ENCODE measurements at places on chromosomes 2 and 18.
A peak's percentile ranks its signal among the peaks of the same experiment; 100 is the strongest.

DNA sequence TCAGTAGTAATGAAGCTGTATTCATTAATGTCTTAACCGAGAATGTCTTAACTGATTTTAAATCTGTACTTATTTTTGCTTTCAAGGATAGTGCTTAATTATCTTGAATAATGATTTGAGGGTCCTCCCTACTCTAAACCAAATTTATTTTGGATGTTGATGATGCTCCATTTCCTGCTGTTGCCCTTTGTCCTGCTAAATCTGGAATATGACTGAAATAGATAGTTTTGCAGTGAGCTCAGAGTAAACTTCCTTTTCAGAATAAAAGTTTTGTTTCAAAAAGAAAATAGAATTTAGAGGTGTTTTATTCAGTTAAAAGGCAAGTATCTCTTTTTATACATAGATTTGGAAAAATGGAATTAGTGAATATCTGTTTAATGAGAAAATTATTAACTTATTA, 8.1 kb downstream of the NBEAL1 start:
- DNase-seq = no peak

DNA sequence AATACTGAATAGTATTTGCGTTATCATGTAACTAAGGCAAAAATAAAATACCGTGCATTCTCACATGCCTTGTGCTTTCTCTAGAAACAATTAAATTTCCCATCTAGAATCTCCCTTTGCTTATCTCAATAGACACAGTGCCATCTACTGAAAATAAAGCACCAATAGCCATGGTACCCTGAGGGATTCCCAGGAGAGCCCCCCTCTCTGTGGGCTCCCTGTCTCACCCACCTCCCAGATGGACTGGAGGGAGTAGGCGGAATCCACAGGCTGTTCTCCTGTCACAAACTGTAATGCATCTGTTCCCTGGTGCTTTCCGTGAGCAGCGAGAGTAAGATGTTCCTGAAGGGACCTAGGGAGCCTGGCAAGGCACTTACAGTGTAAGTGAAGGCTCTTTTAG, 112.4 kb upstream of the UPP2 start:
- DNase-seq = no peak

GRCh38 chr18:24934258-24934932, 417.6 kb downstream of the ZNF521 start:
- no peak for DNase-seq

- no peak for DNase-seq
Observed at GRCh38 chr2:172540421-172540820, 15.5 kb upstream of the PDK1 start.

GRCh38 chr18:50679056-50679455, 119.2 kb downstream of the MAPK4 start:
- DNase-seq = peak; percentile 24

DNA sequence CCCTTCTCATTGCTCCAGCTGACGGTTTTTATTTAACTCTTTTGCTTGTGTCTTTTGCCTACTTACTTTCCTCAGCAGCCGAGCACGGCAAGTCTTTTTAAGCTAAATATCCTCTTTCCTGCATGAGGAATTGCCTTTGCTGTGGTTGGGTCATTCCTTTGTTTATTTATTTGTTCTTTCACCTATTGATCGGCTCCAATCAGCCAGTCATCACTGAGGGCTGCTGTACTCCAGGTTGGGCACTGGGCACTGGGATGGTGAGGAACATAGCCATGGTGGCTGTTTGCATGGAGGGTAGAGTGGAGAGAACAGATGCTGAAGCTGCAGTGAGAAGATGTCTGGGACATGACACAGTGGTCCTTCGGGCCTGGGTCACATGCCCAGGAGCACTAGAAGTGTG, 105.2 kb downstream of the CTIF start:
- DNase-seq = no peak

GRCh38 chr2:173079141-173079540, 3.5 kb downstream of the MAP3K20 start:
- DNase-seq = no peak

- DNase-seq = no peak
Observed at GRCh38 chr18:36601316-36601715, 227.5 kb downstream of the TPGS2 start.

GRCh38 chr2:100786297-100786658, 33.7 kb upstream of the NPAS2 start:
- no peak for DNase-seq

- DNase-seq = no peak
Observed at GRCh38 chr2:161172901-161173540, 12.8 kb downstream of the TANK start.

DNA sequence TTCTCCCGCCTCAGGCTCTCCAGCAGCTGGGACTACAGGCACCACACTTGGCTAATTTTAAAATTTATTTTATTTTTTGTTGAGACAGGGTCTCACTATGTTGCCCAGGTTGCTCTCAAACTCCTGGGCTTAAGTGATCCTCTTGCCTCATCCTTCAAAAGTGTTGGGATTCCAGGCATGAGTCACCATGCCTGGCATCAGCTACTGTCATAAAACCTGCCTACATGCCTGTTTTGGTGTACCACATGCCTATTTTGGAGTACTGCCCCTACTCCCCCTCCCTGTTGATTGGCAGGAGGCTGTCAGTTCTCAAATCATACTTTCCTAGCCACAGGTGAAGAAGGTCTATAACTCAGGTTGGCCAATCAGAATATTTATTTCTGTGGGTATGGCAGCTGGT, 64.0 kb downstream of the CHST9 start:
- DNase-seq = no peak

GRCh38 chr18:30358555-30358954, 684.0 kb downstream of the DSC3 start:
- DNase-seq = no peak

DNA sequence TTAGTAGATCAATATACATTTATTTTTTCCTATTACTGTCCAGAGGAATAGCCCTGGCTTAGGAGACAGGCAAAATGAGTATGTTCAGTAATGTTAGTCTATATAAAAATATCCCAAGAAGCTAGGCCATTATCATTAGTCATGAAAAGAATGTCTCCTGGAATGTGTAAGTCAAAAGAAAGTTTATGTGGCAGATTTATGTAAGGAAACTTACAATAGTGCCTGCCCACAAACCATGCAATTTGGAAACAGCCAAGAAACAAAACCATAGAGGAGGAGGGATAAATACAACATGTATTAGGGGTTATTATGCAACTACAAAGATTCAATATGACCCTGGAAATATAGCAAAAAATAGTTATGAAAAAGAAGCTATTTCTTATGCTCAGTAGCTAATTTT, 96.3 kb downstream of the NOL4 start:
- no peak for DNase-seq

GRCh38 chr2:231300020-231300721, 95.3 kb upstream of the B3GNT7 start:
- no peak for DNase-seq

- DNase-seq = no peak
Observed at GRCh38 chr18:68467957-68468356, 247.0 kb downstream of the TMX3 start.

GRCh38 chr2:240645346-240645745, 20.1 kb downstream of the GPR35 start:
- peak; percentile 20 for DNase-seq

DNA sequence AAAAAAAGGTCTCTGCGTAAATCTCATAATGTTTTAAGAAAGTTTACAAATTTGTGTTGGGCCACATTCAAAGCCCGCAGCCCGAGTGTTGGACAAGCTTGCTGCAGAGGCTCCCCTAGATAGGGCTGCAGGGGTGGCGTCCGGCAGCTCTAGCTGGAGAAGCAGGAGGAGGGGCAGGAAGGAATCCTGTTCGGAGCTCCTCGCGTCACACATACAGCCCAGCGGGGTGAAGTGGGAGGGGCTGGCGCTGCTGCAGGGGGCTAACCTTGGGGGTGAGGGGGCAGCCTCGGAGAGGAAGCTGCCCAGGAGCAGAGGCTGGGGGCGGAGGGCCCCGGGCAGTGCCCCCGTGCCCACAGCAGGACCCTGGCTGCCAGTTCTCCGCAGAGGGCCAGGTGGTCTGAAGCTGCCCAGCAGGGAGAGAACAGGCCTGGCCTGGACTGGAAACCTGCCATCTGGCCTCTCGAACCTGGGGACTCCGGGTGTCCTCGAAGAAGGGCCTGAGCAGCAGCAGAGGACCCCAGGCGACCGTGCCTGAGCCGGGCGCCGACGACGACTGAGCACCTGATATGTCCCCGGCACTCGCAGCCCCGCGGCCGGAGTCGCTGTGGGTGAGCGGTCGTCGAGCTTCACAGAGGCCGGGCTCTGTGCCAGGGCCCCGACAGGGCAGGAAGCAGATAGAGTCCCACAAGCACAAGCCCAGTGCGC, 2.6 kb upstream of the GPR35 start:
- DNase-seq = peak; percentile 47

DNA sequence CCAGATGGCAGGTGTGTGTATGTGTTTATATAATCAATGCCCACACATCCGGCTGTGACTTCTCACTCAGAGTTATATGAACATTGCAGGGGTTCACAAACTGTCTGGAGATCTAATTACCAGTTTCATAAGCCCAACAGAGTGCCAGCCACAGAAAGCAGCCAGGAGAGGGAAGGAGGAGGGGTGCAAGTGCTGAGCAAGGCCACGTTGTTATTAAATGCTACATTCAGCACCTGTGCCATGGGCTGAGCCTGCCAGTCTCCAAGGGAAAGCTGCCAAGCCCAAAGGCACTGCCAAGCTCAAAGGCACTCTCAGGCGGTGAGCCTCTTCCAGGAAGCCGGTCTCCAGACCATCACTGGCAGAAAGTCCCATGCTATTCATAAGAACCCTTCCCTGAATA, 17.4 kb downstream of the XDH start:
- no peak for DNase-seq

- DNase-seq = no peak
Observed at GRCh38 chr2:144943293-144943941, 423.5 kb upstream of the ZEB2 start.

GRCh38 chr18:46680784-46681695, 24.0 kb upstream of the LOXHD1 start:
- no peak for DNase-seq

DNA sequence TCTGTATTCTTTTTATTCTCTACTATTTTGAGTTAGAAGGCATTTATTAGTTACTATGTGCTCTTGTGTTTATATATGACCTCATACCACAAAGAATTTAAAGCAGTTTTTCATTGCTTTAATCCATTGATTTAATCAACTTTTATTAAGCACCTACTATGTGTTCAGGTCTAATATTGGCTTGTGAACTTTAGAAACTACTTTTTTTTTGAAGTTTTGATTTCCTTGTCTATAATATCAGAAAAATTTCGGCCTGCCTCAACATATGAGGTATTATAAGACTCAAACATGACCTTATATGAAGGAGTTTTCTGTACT, 117.7 kb downstream of the ZNF521 start:
- no peak for DNase-seq

GRCh38 chr2:86368161-86368824, 30.9 kb upstream of the REEP1 start:
- DNase-seq = peak; percentile 86

DNA sequence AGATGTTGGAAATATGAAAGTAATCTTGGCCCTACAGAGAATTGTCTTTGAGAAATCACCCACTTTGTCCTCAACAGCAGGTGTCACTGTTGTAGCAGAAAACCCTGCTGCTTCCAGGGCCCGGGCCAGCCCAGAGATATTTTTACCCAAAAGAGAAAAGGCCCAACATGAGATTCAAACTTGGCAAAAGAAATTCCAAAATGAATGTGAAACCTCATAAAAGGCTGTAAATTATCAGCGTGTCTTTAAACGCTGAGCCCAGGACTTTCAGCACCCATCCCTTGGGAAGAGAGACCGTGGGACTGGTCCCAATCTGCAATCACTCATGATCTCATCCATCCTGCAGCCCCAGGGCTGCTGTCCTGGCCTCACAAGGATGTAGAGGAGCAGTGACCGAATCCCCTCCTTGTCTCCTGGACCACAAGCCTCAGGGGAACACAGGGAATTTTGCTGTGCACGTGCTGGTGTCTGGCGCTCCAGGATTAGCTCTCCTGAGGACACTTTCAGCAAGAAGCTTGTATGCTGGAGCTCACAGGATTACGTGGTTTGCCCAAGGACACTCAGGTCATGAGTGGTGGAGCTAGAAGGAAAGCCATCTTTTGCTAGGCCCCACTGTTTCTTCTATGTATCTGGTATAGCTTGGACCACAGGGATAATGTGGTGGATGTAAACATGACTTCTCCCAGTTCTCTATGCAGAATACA, 202.1 kb downstream of the RNF144A start:
- DNase-seq = peak; percentile 77

GRCh38 chr2:144099340-144099739, 420.6 kb downstream of the ZEB2 start:
- DNase-seq = no peak

DNA sequence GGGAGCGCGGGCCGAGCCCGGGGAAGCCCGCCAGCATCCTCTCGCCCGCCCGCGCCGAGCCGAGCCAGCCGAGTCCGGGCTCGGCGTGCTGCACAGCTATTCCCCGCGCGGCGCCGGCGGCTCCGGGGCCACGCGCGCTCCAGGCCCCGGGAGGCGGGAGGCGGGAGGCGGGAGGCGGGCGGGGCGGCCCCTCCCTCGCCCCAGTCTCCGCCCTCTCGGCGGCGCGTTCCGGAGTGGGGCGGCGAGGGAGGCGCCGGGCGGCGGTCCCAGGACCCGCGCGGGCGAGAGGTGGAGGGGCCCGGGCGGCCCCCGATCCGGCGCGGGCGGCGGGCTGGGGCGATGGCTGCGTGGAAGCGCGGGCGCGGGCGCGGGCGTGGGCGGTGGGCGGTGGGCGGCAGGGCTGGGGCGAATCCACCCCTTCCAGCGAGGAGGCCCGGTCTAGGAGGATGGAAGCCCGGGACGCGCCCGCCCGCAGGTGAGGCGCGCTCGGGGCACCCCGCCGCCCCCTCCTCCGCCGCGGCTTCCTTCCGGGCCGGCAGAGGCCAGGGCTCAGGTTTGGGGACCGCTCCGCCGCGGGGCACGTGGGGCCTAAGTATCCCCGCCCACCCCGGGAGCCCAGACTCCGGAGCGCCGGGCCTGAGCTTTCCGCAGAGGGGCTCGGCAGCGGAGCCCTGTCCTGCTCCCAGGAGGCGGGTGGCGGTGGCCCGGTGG, at the start of gene ADCY3:
TSS of gene ADCY3 (minus strand) at position 140 of the 711 bp plus-strand sequence. CDS start 1,250 bp downstream, outside the sequence.
- DNase-seq = peak; percentile 80

DNA sequence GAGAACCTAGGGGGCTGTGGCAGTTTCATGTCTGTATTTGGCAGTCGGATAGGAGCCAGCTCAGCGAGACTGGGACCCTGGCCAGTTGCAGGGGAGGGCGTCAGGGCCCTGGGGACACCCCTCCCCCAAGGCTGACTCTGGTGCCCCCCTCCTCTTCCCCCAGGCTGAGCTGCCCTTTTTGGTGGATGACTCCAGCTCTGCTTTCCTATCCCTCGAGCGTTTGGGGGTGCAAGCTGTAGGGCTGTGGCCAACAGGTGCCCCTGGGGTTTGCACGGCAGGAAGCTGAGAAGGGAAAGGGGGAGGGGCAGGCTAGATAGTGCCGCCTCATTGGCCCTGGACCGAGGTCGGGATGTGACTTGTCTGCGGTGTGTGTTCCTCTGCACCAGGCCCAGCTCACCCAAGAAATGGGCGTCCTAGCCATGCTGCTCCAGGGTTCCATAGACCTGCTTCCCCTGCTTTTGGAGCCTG, 26.4 kb downstream of the SPEG start:
- DNase-seq = peak; percentile 76

- no peak for DNase-seq
Observed at GRCh38 chr2:71122387-71123298, 7.4 kb downstream of the MCEE start.

Measured in endodermal cell (in vitro differentiated cells).